ENCODE measurements at places on chromosomes 1 and 21.

DNA sequence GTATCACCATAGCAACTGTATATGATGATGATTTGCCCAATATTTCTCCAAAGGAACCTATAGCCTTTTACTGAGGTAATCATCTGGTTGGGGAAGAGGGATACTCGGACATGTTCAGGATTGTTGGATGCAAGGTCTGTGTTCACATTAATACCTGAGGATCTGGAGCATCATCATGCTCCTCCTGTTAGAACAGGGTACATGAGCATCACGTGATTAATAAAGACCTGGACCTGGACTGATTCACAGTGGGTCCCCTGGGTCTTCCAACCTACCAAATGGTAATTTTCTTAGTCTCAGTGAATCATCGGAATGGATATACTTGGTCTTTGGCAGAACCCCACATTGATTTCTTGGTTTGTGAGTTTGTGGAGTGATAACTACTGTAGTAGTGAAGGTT, 45.6 kb upstream of the ZBTB18 start:
- no peak overlapping the region for H3K27ac ChIP-seq
- no peaks in the 10 kb centered on the region for H3K4me1 ChIP-seq
- H3K4me3 ChIP-seq, result no peak overlapping the region
- H3K36me3 ChIP-seq, result no peaks in the 10 kb centered on the region
- DNase-seq, result no peak

DNA sequence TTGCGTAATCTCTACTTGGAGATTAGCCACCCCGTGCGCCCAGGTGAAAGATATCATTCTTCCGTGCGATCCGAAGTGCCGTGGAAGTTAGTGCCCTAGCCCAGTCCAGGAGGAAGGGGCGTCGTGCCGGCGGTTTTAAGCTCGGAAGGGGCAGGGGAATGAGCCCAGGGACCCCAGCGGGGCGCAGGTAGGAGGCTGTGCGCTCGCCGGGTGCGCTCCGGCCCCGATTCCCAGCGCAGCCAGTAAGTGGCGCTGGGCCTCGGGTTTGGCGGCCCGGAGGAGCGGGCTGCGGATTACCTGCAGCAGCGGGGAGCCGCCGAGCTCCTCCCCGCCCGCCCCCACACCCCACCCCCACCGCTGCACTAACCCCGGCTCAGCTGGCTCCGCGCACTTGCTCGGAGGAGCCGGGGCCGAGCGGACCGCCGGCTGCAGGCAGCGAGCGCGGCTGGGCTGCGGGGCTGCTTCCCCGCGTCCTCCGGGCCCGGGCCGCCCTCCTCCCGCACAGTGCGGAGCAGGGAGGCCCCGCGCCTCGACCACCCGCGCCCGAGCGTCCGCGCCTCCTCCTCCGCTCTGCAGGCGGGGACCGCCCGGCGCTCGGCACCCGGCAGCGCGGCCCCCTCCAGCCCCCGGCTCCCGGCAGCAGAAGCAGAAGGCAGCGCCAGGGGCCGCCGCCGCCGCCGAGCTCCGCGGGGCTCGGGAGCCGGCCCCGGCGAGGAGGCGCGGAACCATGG, at the start of gene RYR2:
Gene RYR2 (plus strand): TSS at position 390 of the 731 bp plus-strand sequence. CDS start 338 bp downstream, at position 728.
- peaks cover 70% of the 10 kb centered on the region for H3K27me3 ChIP-seq
- peaks cover 11% of the 10 kb centered on the region for H3K4me1 ChIP-seq
- DNase-seq, result peak; percentile 94

- no peaks in the 10 kb centered on the region for H3K27me3 ChIP-seq
- no peak overlapping the region for H3K4me3 ChIP-seq
- DNase-seq, result no peak
- no peaks in the 10 kb centered on the region for H3K36me3 ChIP-seq
Observed at GRCh38 chr1:226438007-226438406, 30.1 kb upstream of the PARP1 start.

DNA sequence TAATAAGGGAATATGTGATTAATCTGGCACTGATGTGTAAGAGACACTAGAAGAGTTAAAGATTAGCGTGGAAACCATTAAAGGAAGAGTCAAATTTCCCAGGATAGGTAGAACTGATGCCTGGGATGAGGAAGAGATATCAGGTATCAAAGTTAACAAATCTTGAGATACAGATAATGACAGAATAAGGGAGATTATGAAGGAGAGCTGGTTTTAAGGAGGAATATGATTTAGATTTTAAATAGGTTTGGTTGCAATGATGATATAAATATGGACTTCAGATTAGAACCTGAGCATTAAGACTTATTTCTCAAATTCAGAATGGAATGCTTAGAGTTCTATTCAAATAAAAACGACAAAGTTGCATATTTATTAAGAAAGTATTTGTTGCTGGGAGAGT, 26.2 kb downstream of the MAGI3 start:
- no peak overlapping the region for H3K27ac ChIP-seq
- H3K4me1 ChIP-seq, result no peaks in the 10 kb centered on the region
- DNase-seq, result no peak
- no peak overlapping the region for H3K4me3 ChIP-seq
- no peaks in the 10 kb centered on the region for H3K36me3 ChIP-seq

- peaks cover 16% of the 10 kb centered on the region for H3K4me1 ChIP-seq
- H3K27ac ChIP-seq, result no peak overlapping the region
- H3K36me3 ChIP-seq, result no peaks in the 10 kb centered on the region
Observed at GRCh38 chr1:60813071-60813470, 269.3 kb upstream of the NFIA start.

DNA sequence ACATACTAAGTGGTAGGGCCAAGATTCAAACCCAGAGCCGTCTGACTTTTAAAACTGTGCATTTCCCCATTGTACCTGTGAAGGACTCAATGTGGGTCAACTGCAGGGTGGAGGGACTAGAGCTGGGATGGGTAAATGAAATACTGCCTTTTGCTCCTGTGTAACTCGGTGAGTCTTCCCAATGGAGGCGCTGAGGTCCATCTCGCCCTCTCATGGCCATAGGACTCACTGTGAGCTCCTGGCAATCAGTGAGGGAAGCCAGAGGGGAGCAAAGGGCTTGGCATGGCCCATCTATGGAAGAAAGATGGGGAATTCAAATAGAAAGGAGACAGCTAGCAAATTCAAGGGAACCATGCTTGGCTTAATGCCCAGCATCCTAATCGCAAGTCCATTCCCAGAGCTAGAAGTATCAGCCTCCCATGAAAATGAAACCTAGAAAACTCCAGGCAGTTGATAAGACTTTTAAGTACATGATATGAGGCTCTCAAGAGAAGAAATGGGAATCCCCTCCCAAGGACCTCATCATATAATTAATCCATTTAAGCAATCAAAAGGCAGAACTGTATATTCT, 25.4 kb upstream of the CGN start:
- DNase-seq, result peak; percentile 41
- H3K36me3 ChIP-seq, result no peaks in the 10 kb centered on the region
- H3K4me1 ChIP-seq, result no peaks in the 10 kb centered on the region
- H3K27ac ChIP-seq, result no peak overlapping the region
- no peaks in the 10 kb centered on the region for H3K27me3 ChIP-seq
